ENCODE measurements at places on chromosomes 7 and 10. TPM values are rescaled to one million over a fixed set of nuclear protein-coding genes. Genes with fewer than 3 reads are reported as not detected.

C10orf67 gene
- not detected for total RNA-seq

- no peaks in the 10 kb centered on the region for H3K36me3 ChIP-seq
- H3K4me1 ChIP-seq = peaks cover 11% of the 10 kb centered on the region
- H3K27me3 ChIP-seq = no peaks in the 10 kb centered on the region
- peak overlapping the region; percentile 71 for H3K27ac ChIP-seq
- DNase-seq = no peak
Measured at GRCh38 chr7:107063245-107064120, 19.0 kb downstream of the PRKAR2B start.

DNA sequence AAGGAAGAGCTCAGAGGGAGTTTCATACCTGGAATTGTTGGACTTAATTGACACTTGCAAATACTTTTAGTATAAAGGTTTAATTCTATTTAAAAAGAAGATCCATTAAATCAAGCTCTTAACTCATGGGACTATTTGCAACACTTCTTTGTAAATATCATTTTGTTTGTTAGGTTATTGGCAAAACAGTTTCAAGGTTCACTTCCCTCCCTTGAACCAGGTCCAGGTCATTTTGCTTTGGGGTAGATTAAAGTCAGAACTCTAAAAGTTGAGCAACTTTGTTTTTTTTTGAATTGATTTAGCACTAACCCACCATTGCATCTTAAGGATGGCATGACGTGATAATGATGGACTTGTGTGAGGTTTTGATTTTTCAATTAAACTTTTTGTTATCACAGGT, 45.9 kb downstream of the ZRANB1 start:
- DNase-seq = no peak
- no peak overlapping the region for H3K4me3 ChIP-seq
- H3K4me1 ChIP-seq = no peaks in the 10 kb centered on the region
- no peaks in the 10 kb centered on the region for H3K27me3 ChIP-seq
- H3K27ac ChIP-seq = no peak overlapping the region
- peaks cover 4% of the 10 kb centered on the region for H3K36me3 ChIP-seq

- no peak overlapping the region for H3K27ac ChIP-seq
- no peak overlapping the region for H3K4me3 ChIP-seq
- H3K27me3 ChIP-seq = no peaks in the 10 kb centered on the region
- H3K4me1 ChIP-seq = no peaks in the 10 kb centered on the region
Measured at GRCh38 chr10:33010132-33011037, 52.4 kb upstream of the ITGB1 start.

- no peak overlapping the region for H3K27ac ChIP-seq
- H3K27me3 ChIP-seq = no peaks in the 10 kb centered on the region
- H3K4me3 ChIP-seq = no peak overlapping the region
- DNase-seq = no peak
- H3K4me1 ChIP-seq = no peaks in the 10 kb centered on the region
Measured at GRCh38 chr7:137418841-137419240, 75.3 kb upstream of the PTN start.

- H3K27ac ChIP-seq = no peak overlapping the region
- H3K4me1 ChIP-seq = no peaks in the 10 kb centered on the region
- no peaks in the 10 kb centered on the region for H3K36me3 ChIP-seq
- no peak for DNase-seq
Measured at GRCh38 chr7:30213637-30214036, 70.8 kb upstream of the ZNRF2 start.

DNA sequence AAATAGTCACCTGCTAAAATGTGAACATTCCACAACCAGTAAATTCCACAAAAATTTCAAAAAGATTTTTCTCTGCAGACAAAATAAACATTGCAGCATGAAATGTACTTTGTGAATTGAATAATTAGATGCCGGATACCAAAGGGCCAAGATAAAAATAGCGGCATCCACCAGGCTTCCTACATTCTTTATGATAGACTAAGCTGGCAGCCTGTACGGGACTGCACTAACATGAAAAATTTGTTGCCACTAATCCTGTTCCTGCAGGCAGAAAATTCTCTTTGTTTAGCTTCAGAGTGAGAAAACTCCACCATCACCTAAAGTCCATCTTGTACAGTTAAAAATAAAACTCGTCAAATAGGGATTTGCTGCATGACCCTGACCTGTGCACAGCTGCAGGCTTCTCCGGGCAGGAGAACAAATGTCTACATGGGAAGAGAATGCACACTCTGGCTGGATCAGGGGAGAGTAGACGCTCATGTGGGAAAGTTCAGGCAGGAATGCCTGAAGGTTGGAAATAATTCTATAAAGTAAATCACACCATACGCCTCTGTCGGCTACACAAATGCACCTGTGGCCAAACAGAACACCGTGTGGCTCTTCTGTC, 15.6 kb upstream of the ADO start:
- H3K4me3 ChIP-seq = no peak overlapping the region
- DNase-seq = no peak
- H3K36me3 ChIP-seq = no peaks in the 10 kb centered on the region

DNA sequence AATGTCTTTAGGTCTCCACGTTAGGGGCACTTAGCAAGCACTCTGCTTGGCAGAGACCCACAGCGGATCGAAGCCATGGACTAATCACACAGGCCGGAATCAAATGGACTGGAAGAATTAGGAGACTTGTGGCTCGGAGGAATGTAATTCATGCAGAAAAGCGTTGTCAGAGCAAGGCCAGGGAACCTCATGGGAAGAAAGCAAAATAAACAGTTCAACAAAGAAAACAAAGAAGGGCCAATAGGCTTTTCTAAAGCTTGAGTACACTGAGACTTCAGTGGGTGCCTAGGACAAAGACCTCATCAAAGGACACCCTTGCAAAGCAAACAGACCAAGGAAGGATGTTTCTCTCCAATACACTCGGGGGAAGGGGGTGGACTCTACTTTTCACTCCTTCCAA, 171.1 kb downstream of the GLI3 start:
- no peak overlapping the region for H3K4me3 ChIP-seq
- DNase-seq = no peak
- H3K4me1 ChIP-seq = peaks cover 7% of the 10 kb centered on the region
- H3K27me3 ChIP-seq = no peaks in the 10 kb centered on the region
- no peaks in the 10 kb centered on the region for H3K36me3 ChIP-seq

DNA sequence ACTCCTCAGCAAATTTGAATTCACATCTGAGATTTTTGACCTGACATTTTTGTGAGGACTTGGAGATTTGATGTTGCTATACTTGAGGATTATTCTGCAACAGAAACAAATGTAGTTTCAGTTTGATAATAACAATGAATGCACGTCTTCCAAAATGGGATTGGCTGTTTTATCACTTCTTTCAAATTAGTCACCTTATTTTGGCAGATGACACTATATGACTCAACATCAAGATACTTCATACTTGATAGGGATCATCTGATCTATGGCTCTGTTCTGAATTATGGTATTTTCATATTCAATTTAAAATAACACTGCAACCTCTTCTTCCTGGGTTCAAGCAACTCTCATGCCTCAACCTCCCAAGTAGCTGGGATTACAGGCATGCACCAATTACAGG, 24.2 kb downstream of the ARL5B start:
- H3K4me1 ChIP-seq = no peaks in the 10 kb centered on the region
- no peak overlapping the region for H3K27ac ChIP-seq
- H3K27me3 ChIP-seq = no peaks in the 10 kb centered on the region
- DNase-seq = no peak
- no peaks in the 10 kb centered on the region for H3K36me3 ChIP-seq

DNA sequence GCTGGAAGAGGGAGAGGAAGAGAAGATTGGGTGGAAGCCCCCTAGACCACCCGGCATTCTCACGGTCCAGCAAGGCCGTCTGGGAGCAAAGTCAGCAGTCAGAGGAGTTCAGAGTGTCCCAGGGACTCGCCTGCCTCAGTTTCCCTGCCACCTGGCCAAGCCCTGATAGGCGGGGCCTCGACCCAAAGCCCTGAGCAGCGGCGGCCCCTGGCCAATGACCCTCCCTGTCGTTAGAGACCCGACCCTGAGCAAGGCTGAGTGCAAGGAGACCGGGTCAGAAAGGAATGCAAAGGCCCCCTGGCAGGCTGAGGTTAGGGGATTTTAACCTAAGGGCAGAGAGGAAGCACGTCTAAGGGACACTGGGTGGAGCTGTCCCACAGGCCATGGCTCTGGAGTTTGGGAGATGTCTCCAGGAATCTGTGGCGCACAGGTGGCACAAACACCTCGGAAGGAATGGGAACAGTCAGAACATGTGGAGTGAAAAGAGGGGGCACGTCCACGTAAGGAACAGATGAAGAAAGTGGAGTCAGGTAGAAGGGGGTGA, 196.8 kb upstream of the PDE1C start:
- no peak overlapping the region for H3K4me3 ChIP-seq
- H3K27ac ChIP-seq = no peak overlapping the region
- no peaks in the 10 kb centered on the region for H3K27me3 ChIP-seq
- H3K36me3 ChIP-seq = no peaks in the 10 kb centered on the region
- DNase-seq = no peak

GRCh38 chr7:120186688-120187087, 86.3 kb upstream of the KCND2 start:
- H3K36me3 ChIP-seq = no peaks in the 10 kb centered on the region
- no peak for DNase-seq
- H3K4me3 ChIP-seq = no peak overlapping the region
- no peak overlapping the region for H3K27ac ChIP-seq

ITPRIP gene
- total RNA-seq = 4.9 TPM

DNA sequence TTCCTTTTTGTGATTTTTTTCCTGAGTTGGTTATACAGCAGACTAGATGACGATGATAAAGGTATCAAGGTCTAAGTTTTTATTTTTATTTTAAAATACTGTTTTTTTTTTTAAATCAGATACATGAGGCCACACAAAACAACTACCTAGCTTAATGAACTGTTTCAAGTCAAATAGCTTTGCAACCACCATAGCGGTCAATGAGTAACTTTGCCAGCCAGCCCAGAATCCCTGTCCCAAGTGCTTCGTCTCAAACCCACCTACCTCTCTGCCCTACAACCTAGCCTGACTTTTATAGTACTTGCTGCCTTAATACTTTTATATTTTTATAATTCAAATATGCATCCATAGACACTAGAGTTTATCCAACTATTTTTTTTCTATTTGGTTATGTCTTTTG, 676.5 kb downstream of the NRG3 start:
- H3K27me3 ChIP-seq = no peaks in the 10 kb centered on the region
- H3K4me1 ChIP-seq = no peaks in the 10 kb centered on the region
- no peak for DNase-seq
- H3K4me3 ChIP-seq = no peak overlapping the region
- no peaks in the 10 kb centered on the region for H3K36me3 ChIP-seq
- no peak overlapping the region for H3K27ac ChIP-seq

DNA sequence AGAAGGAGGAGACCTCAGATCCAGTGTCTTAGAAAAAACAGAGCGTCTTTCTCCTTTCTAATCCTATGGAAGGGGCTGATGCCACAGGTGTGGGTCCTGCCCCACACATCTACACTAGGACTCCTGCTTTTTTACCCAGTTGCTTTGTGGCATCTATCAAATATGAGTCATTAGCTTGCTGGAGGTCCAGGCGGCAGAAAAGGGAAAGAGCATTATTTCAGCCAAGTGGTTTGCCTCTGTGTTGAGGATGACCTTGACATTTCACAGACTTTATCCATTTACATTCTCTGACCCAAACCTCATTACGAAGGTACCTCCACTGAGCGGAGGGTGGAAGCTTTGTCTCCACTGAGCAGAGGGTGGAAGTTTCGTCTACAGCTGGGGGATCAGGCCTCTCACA, 308.4 kb upstream of the KLF6 start:
- no peak overlapping the region for H3K27ac ChIP-seq
- no peak overlapping the region for H3K4me3 ChIP-seq
- no peak for DNase-seq
- no peaks in the 10 kb centered on the region for H3K27me3 ChIP-seq
